NCI-H69 (cell line): ENCODE measurements at places on chromosomes 6 and 20.

DNA sequence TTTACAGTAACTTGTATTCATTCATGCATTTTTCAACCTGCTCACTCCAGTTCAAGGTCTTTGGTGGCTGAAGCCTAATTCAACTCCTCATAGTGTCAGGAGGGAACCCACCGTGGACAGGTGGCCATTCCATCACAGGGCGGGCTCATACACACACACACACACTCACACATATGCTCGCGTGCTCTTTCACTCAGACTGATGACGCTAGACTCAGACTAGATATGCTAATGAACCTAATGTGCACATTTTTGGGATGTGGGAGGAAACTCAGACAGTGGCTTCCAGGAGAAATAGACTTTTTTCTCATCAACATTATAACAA lies 56.7 kb downstream of the TRIM27 start:
- DNase-seq = peak; percentile 47

DNA sequence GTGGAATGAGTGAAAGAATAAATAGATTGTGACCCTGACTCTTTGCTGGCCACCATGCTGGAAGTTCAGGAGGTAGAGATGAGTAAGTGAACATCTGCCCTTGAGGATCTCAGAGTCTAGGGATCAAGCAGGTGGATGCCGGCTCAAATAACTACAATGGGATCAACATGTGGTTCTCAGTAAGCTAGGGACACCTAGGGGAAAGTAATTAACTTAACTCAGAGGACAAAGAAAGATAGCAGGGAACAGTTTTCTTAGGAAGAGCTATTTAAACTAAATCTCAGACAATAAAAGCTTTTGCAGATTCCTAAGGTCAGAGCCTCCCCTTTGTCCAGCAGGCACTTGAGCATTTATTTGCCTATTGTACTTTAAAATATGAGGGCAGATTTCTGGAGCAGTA lies 29.1 kb downstream of the SLC13A3 start:
- no peak for DNase-seq

- peak; percentile 39 for DNase-seq
These were observed 122.3 kb downstream of the ZFAND3 start for GRCh38 chr6:37941871-37942270.

GRCh38 chr20:48623176-48623905 lies 204.5 kb downstream of the PREX1 start:
- DNase-seq = peak; percentile 2

DNA sequence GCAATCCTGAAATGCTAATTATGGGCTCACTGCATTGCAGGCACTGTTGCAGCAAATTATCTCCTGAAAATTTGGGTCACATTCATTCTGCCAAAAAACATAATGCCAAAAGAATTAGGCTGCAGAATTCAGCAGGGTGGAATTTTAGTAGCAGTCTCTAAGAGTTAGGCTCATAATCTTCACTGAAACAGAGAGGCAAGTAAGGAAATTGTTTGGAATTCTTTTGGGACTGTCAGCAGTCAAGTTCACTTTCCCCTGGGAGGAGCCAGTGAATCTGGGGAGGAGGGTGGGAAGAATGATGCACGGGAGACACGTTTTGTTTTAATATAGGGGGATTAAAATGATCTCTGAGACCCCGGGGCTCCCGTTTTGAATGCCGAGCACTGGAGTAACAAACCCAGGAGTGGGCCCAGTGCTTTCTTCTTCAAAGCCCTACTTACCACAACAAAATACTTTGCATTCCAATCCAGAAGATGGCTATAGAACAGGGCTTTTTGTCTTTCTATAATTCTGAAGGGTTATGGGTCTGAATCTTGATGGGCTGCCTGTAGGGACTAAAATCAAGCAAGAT lies 44.7 kb downstream of the SOBP start:
- DNase-seq = no peak

DNA sequence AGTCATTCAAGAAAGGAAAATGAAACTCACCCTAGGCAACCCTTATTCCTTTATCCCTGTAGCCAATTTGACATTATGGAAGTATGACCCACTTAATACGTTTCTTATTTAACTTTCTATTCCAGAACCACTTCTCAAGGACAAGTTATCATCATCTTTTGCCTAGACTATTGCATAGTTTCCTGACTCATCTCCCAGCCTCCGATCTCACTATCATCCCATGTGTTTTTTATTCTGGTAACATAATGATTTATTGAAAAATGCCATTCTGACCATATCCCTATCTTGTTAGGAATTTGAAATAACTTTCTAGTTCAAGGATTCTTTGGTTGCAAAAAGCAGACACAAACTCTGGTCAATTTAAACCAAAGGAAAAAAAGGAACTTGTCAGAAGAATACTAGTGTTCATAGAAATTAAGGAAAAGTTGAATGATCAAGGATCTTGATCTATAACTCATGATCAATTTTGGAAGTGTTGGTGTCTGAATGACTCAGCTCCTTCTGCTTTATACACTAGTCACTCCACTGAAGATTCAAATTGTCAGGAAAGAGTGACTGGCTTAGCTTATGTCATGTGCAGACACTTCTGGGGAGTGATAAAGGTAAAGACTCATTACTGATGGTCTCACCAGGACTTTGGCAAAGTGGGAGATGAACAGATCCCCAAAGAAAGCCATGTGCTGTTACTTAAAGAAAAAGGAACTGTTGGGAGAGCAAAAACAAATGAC lies 8.5 kb upstream of the TINAG start:
- DNase-seq = no peak

DNA sequence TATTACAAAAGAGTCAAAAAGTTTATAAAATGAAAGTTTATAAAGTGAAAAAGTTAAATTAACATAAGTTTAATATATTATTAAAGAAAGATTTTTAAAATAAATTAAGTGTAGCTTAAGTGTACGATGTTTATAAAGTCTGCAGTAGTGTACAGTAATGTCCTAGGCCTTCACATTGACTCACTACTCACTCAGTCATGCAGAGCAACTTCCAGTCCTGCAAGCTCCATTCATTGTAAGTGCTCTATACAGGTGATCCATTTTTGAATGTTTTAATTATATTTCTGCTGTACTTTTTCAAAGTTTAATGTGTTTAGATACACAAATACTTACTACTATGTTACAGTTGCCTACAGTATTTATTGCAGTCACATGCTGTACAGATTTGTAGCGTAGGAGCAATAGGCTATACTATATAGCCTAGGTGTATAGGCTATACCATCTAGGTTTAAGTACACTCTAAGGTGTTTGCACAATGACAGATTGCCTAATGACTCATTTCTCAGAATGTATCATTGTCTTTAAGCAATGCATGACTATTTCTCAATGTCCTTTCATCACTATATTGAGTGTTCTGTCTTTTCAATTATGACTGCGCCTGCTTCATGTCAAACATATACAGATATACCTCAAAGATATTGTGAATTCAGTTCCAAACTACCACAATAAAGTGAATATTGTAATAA lies 1110.3 kb upstream of the MAP3K7 start:
- DNase-seq = no peak

DNA sequence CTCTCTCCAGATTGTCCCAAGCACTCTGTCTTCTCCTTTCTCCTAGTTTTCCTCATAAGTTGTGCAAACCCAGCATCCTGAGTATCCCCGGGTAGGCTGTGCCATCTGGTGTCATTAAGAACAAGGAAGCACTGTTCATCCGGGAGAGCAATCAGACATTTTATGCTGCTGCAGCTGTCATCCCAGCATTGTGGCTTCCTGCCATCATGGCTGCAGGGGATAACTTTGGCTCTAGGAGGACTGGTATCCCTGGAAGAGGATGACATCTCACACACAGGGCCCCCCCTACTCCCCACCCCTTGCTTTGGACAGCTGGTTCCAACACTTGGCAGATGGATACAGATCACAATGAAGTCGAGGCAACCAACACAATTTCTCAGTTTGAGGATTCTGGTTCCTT lies 1195.1 kb upstream of the MAP3K7 start:
- DNase-seq = peak; percentile 91

DNA sequence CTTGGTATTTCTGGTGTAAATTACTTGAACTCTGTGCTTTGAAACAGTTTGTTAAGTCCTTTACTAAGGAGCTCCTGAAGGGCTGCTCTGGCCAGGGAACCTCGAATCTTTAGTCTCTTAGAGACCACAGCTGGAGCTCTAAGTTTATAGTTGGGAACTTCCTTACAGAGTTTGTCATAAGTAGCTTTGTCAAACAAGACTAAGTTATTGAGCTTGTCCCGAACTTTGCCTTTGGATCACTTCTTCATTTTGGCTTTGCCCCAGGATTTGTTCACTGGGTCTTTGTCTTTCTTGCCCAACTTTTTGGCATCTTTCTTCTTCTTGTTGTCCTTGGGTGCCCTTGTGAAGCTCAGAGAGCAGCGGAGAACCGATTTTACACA lies 64.8 kb downstream of the FAM50B start:
- DNase-seq = peak; percentile 63

GRCh38 chr20:59804871-59805665 lies 128.4 kb downstream of the SYCP2 start:
- no peak for DNase-seq

DNA sequence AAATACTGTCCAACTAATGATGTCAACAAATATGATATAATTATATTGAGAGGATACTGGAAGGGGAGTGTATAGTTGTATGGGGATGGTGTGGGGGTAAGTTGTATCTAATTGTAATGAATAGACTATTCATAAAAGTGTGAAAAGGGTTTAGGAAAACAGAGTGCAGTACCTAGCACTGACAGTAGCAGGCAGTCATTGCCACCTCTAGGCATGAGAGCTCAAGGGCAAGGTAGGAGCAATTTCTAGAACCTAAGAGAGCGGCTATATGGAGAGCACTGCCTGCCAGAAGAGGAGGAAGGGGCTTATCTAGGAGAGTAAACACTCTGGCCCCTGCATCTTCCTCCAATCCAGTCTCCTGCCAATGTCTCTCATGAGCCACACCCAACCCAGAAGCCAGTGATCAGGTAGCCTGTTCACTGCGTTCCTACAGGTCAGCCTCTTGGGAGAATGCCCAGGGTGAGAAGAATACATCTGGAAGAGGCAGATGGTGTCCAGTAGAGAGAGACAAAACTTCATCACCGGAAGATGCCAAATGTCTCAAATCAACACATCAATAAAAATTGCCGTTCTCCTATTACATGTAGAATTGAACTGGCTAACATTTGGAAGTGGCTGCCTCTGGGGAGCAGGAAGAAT lies 200.0 kb downstream of the LY86 start:
- DNase-seq = peak; percentile 90

DNA sequence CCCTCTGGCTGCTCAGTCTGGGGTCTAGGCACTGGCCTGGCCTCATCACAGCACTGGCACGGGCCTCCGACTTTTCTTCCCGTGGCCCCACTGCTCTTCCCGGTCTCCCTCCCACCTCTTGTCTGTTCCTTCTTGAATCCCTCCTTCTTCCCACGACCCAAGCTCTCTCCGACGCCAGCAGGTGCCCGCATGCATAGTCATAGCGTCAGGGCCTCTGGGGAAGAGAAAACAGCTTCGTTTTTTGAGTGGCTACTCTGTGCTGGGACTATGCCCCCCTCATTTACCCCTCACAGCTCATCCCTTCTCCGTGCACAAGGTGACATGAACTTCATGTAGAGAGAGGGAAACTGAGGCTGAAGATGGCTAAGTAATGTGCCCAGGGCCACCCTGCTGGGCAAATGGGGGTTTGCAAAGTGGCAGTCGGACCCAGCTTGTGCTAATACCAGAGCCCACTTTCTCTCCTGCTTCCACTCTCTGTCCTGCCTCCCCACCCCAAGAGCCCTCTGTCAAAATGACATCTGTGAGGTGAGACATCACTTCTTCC lies 59.2 kb downstream of the SYNJ2 start:
- no peak for DNase-seq

GRCh38 chr20:32437391-32438074 lies 79.4 kb downstream of the ASXL1 start:
- no peak for DNase-seq

- peak; percentile 54 for DNase-seq
These were observed 20.4 kb downstream of the VTA1 start for GRCh38 chr6:142167486-142167885.

DNA sequence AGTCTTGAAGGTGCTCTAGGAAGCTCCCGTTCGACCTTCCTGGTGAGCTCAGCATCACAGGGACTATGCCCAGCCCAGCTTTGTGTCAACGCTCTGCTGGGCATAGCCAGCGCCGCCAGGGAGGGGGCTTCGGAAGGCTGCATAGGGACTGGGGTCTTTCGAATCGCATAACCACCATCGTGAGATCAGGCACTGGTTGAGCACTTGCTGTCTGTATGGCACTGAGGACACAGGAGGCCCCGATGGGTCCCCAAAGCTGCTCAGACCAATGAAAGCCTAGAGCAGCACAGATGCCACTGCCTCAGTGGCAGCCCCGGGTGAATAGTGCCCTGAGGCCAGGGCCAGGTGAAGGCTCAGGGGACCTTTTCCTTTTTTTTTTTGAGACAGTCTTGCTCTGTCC lies 96.7 kb downstream of the TAF4 start:
- DNase-seq = no peak

GRCh38 chr6:129546702-129547101 lies 163.3 kb downstream of the ARHGAP18 start:
- peak; percentile 14 for DNase-seq

DNA sequence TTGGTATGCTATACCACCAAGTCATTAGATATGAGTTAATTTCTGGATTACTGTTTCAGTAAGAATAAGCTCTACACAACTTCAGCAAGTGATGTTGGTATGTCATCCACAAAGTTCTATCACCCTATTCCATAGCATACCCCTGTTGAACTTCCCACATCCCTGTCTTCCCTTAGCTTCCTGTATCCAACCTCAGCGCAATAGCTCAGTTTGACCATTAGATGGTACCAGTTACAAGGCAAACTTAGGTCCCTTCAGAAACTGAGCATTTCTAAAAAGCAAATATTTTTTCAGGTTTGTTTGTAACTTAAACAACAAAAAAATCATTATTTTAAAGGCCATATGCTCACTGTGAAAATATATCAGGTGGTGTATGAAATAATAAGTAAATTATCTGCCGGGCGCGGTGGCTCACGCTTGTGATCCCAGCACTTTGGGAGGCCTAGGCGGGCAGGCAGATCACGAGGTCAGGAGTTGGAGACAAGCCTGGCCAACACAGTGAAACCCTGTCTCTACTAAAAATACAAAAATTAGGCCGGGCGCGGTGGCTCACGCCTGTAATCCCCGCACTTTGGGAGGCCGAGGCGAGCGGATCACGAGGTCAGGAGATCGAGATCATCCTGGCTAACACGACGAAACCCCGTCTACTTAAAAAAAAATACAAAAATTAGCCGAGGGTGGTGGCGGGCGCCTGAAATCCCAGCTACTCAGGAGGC lies 8.8 kb upstream of the MOG start:
- DNase-seq = peak; percentile 39

GRCh38 chr6:71268735-71269437 lies 19.7 kb upstream of the OGFRL1 start:
- DNase-seq = no peak

- DNase-seq = peak; percentile 34
These were observed 212.5 kb downstream of the FOXA2 start for GRCh38 chr20:22371843-22372242.
